ENCODE measurements at places on chromosomes 2 and 18.

DNA sequence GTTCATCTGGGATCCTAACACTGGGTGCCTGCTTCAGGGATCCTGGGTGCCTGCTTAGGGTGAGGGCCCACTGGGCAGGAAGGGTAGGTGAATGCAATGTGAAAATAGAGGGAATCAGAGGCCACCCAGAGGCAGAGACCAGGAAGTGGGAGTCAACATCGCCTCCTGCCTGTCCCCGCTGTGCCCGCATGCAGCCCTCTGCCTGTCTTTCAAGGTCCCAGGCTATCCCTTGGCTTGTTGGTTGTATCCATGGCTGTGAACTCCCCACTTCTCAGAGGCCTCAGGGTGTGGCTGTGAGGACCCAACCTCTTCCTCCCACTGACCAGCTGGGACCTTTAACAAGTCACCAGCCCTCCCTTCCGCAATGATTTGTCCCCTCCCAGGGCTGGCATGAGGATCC, 26.5 kb downstream of the PSD4 start:
- no peak for DNase-seq

DNA sequence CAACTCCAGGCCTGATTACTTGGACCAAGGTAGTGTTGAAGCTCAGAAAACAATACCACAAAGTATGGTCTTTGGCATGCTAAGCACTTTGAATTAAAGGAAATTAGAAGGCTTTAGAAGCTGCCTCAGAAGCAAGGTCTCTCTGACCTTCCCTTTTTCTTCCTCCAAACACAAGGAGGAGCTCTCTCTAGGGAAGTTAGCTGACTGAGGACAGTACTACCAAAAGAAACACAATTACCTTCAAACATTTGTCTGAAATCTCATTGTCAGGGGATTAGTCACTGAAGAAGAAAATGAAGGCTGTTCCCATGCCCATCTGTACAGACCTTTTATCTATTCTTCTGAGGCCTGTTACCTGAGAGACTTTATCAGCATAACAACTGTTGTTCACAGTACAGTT, 279.3 kb downstream of the CDH20 start:
- no peak for DNase-seq

DNA sequence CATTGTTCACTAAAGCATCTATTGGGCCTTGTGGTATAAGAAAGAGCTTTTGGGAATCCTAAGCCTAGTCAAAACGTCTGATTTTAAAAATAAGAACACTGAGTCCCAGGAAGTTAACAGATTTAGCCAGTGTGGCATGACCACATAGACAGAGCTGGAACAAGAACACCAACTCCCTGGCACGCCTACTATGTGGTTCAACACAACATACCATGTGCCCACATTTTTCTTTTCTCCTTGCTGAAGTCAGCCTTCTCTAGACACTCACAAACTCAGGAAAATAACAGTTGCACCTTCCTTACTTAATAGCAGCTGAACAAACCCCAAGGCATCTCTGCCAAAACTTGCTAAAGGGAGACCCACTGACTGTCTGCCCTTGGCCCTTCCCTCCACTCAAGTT, 124.8 kb downstream of the C1D start:
- DNase-seq, result no peak

DNA sequence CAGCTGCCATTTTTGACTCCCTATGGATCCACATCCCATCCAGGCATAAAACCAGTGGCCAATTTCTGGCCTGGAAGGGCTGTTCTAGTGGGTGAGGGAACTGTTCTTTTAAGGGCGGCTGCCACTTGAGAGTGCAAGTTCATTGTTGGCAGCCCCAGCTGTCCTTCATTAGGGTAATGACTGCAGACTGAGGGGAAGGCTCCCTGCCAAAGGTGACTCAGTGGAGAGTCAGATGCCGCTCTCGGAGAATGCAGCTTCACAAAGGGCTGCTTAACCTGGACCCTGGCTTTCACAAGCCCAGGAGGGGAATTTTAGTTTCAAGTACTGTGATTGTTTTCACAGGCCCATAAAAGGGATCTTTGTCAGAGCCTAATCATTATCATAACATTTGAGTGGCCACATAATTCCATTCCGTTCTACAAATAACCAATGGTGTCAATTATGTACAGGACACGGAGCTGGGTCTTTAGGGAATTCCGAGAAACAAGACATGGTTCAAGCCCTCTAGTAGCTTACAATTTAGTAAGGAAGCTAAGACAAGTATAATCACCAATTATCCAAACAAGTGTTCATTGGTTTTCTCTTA, 235.7 kb downstream of the CDCA7 start:
- no peak for DNase-seq

Data from ecto neural progenitor cell (in vitro differentiated cells).